Activated CD4-positive, alpha-beta T cell treated with anti-CD3 and anti-CD28 coated beads, Interleukin-2, amount 50 U/mL, for 4 hours (primary cell): ENCODE measurements at places on chromosomes 7 and 10.

DNA sequence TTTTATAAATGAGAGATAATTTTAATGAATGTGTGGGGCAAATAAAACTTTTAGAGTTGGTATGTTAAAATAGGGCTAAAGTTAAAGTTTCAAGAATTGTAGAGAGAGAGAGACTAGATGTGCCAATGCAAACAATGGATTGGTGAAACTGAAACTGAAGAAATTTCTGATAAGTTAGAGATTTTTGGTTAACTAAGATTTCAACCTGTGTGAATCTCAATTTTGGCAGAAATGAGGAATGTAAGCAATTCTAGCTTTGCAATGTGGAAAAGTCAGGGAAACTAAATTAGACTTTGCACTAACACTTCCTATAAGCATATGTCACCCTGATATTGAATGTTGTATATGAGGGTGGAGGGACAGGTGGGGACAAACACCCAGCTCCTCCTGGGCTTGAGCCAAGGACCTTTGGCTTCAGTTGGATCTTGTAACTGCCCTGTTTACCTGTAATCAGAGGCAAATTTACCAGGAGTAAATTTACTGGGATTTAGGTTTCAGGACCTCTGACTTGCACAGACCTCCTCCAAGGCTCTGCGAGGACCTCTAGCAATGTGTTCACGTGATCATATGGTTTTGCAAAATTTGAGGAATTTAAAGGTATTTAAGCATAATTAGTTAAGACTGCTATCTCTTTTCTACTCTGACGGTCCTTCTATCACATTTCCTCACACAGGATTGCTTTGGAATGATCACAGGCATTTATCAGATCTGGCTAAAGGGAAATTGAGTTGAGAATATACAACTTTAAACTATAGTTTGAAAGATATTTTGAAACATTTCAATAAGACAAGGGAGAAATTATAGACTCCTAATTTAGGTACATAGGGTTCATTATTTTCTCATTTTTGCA, 33.1 kb upstream of the RPA3 start:
- no peak for DNase-seq

DNA sequence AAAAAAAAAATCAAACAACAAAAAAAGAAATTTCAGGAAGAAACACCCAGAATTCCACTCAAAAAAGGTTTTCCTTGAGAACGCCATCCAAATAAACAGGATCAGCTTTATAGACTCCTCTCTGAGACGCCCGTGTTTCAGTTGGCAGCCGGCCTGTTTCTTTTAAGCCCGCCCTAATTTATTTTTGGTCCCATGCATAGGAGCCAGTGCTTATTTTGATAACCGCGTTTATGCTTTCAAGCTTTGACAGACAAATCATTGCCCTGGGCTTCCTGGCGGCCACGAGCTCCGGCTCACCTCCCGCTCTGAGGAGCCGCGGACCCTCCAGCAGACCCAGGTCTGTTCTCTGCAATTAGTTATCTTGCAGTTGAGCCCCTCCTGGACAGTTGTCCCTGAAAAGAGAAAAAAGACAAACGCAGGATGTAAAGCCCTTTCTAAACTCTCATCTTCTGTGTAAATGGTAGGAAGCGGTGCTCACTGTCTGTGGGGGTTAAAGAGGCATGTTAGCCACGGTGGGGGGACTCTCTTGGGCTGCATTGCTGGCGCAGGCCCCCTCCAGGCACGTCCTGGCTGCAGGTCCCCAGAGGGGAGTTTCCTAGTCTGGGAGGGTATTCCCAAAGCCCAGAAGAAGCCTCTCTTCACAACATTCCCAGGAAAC, 22.2 kb upstream of the UNCX start:
- DNase-seq: no peak

- DNase-seq: no peak
Observed at GRCh38 chr7:130127821-130128317, 57.5 kb downstream of the KLHDC10 start.

- DNase-seq: no peak
Observed at GRCh38 chr10:97903128-97904017, 53.7 kb downstream of the GOLGA7B start.

GRCh38 chr10:123393170-123393569, 239.0 kb downstream of the BUB3 start:
- no peak for DNase-seq

GRCh38 chr10:69837261-69837660, 35.6 kb downstream of the COL13A1 start:
- no peak for DNase-seq

GRCh38 chr10:10418387-10418786, 599.3 kb upstream of the CELF2 start:
- DNase-seq: no peak
